Naive thymus-derived CD8-positive, alpha-beta T cell (primary cell): ENCODE measurements at places on chromosomes 5 and 9.

DNA sequence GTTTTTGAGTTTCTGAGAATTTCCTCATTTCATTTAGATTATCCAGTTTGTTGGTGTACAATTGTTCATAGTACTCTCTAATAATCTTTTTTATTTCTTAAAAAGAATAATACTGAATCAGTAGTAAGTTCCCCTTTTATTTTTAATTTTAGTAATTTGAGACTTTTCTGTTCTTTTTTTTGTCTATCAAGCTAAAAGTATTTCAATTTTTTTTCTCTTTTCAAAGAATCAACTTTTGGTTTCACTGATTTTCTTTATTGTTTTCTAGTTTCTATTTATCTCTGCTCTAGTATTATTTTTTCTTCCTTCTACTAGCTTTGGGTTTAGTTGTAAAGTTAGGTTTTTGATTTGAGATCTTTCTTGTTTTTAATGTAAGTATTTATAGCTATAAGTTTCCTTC, 60.6 kb upstream of the ARL15 start:
- DNase-seq: no peak

- DNase-seq: no peak
Measured at GRCh38 chr5:61669531-61669930, 337.5 kb downstream of the ZSWIM6 start.

DNA sequence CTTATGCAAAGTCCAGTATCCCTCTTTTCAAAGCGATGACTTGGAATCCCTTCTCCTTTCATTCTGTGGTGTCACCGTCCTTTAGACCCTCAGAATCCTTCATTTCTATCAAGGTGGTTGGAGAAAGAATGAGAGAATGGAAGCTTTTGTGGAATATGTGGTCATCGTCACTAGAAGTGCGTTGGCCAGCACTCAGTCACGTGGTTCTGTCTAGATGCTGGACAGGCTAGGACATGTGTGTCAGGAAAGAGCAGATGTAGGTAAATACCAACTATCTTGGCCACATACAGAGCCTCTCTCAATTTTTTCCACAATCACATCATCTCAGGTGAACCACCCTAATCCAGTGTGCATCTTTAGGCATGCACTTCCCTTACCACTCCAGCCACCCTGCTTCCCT, 206.0 kb downstream of the ARRDC3 start:
- DNase-seq: no peak

DNA sequence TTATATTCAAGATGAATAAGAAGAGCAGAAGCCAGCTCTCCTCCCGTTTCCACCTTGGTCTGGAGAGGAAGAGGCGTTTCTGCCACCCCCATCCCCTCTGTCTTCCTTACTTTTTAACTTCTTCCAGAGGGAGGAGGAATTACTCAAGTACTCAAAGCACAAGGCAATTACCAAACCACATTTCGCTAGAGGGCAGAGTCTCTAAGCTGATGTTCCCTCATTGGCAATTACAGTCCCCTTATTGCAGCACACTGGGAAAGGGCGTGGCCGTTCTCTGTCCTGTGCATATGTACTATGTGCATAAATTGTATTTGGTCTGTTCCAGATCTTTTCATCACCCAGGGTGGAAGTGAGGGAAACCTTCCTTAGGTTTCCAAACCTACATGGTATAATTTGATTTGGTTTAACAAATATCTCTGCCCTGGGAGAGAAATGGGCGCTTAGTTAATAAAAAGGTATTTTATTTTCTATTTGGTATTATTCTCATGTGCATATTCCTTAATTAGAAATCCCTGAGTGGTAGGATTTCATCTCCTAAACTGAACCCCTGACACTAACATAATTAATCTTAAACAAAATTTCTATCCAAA, 29.8 kb upstream of the ALDOB start:
- DNase-seq: no peak

GRCh38 chr5:3778000-3778550, 182.4 kb downstream of the IRX1 start:
- no peak for DNase-seq

DNA sequence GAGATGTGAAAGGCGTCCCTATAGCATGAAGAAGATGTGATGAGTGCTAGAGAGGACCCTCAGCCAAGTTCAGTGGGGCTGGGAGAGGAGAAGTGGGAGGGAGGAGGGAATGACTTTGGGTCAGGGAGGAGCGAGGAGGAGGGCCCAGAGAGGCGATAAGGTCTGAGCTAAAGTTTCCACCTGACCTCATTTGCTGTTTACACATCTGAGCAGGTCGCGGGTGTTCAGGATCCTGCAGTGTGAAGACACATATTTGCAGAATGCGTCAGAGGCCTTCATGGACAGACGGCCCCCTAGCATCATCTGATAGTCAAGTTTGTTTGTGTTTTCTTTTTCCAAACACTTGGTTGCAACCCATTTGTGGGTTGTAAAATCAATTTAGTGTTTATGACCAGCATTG, 18.9 kb upstream of the IGFBPL1 start:
- no peak for DNase-seq

- no peak for DNase-seq
Measured at GRCh38 chr5:73213566-73213998, 40.6 kb downstream of the TMEM174 start.

DNA sequence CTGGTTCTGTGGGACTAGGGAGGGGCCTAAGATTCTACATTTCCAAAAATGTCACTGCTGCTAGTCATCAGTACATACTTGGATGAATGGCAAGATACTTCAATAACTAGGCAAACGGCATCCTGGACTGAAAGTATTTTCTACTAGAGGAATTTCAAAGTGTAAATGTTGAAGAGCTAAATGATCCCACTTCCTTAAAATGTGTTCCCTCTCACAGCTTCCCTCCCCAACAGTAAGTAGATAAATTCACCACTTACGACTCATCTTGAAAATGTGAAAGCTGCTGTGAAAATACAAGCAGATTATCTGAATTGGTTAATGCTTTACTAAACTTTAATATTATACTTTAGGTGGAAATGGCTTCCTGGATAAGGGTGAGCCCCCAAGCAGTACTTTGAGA, 1571.5 kb upstream of the WWC1 start:
- DNase-seq: no peak

DNA sequence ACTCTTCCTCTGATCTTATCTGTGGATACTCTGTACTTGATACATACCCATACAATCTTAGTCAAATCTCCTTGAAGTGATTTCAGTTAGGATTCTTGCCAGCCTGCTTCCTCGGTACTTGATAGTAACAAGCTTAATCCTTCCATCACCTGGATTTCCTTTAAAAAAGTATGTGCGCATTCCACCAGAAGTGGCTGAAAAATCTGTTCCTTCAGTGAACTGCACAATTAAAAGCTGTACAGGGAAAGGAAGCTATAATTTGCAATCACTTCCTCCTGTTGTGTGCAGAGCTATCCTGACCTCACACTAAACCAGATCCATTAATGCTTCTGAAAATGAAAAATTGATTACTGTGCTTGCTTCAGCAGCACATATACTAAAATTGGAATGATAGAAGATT, 47.3 kb downstream of the PWWP2A start:
- no peak for DNase-seq

DNA sequence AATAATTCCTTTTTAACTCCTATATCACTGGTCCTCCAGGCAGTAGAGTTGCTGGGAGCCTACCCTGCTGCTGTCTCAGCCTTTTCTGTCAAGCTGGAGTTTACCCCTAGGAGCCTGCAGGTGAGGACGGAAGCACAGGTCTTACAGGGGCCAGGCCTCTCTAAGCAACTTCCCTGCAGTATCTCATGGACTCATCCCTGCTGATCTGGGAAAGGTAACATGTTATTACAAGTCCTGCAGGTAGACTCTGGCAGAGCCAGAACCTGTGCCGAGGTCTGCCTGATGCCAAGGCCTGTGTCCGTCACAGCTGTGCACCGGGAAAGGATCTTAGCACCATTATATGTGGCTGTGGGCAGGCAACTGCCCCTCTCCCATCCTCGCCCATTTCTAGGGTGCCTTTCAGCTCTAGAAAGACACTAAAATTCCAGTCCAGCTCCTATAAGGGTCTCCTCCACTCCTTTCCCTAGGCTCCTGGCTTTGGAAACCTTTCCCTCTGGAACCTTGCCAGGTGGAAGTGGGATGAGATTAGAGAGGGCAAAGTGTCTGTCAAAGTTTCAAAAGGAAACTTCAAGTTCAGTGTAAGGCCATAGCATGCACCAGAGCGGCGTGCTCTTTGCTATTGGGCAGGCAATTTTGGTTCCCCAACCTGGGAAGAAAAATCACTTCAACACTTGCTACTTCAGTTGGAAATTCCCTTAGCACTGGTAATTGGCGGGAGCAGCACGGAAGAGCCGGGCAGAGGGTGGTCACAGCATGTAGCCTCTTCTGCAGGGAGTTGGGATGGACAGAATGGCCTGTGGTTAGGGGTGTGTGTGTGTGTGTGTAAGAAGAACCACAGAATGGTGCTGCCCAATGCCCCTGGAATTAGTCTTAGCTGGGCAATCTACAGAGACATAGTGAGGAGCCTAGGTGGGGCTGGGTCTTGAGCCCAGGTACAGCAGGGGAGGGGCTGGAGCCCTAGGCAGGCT, 17.5 kb downstream of the TMEM171 start:
- no peak for DNase-seq

GRCh38 chr9:114207034-114207810, 51.9 kb downstream of the COL27A1 start:
- no peak for DNase-seq

DNA sequence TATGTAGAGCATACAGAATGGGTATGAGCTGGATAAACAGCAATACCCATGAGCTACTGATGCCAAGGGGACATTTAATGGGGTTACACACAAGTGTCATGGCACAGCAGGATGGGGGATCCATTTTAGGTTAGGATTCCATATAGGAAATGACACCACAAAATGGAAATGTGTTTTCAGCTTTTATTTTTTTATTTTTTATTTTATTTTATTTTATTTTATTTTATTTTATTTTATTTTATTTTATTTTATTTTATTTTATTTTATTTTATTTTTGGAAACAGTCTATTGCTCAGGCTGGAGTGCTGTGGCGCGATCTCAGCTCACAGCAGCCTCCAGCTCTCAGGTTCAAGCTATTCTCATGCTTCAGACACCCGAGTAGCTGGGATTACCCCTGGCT, 11.6 kb downstream of the ZNF474 start:
- no peak for DNase-seq

GRCh38 chr9:93198838-93199625, 15.1 kb downstream of the WNK2 start:
- no peak for DNase-seq

DNA sequence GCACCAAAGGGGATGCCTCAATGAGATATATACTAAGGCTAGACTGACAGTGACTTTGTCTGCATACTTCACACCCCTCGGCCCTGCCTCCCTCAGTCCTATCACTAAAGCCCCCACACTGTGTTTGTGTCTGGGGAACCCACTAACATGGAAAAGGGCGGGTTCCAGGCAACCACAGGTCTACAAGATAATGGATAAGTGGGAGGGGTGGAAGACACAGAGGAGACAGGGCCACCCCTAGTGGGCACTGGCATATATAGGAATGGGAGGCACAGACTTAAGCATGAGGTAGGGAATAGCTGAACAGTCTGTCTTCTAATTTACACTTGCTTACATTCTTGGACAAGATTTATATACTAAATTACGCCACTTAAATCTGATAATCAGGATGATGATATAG, 74.0 kb downstream of the SLIT3 start:
- DNase-seq: no peak

- DNase-seq: no peak
Measured at GRCh38 chr9:21800931-21801682, 1.3 kb upstream of the MTAP start.

GRCh38 chr9:76216161-76216649, 178.0 kb downstream of the RFK start:
- DNase-seq: no peak

- DNase-seq: no peak
Measured at GRCh38 chr9:120659209-120659608, 55.1 kb downstream of the MEGF9 start.

GRCh38 chr5:8184455-8185063, 315.6 kb downstream of the MTRR start:
- DNase-seq: no peak

GRCh38 chr5:61339764-61340163, 7.7 kb downstream of the ZSWIM6 start:
- no peak for DNase-seq

- DNase-seq: no peak
Measured at GRCh38 chr5:147482706-147483180, 27.1 kb downstream of the DPYSL3 start.

- DNase-seq: no peak
Measured at GRCh38 chr9:95947118-95947517, 71.6 kb downstream of the ERCC6L2 start.

- no peak for DNase-seq
Measured at GRCh38 chr5:115100319-115100955, 69.3 kb downstream of the TRIM36 start.

DNA sequence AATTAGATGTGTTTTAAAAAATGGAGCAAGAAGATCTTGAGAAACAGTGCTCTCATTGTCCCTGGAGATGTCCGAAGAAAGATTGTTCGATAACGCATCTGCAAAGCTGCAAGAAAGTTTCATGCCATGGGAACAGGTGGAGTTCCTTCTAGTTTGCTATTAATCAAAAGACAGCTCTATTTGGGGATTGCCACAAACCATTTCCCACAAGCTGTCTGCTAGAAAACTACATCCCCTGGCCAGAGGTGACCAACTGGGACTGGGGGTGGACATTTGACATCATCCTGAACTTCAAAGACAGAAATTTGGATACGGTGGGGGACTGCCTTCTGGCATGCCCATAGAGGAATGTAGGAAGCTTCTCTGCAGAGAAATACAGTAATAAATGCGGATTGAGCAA, 50.8 kb upstream of the OSMR start:
- no peak for DNase-seq

- no peak for DNase-seq
Measured at GRCh38 chr5:34491251-34491620, 164.9 kb upstream of the RAI14 start.

GRCh38 chr5:116521173-116521872, 53.3 kb downstream of the SEMA6A start:
- no peak for DNase-seq

GRCh38 chr9:33263131-33264002, 1.1 kb downstream of the BAG1 start:
- no peak for DNase-seq

DNA sequence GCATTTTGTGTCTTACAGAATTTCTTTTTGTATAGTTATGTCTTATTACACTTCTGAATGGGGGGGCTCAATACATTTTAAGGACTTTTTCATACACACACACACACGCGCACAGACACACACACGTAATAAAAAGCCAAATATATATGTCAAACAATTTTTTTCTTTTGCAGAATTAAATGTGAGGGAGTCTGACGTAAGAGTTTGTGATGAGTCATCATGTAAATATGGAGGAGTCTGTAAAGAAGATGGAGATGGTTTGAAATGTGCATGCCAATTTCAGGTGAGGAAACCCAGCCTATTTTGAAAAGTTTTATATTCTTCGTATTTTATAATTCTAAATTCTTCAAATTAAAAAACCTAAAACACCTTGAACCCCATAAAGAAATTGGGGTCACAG, 25.6 kb downstream of the TMEFF1 start:
- no peak for DNase-seq

- no peak for DNase-seq
Measured at GRCh38 chr9:127626752-127627493, 14.8 kb downstream of the STXBP1 start.

DNA sequence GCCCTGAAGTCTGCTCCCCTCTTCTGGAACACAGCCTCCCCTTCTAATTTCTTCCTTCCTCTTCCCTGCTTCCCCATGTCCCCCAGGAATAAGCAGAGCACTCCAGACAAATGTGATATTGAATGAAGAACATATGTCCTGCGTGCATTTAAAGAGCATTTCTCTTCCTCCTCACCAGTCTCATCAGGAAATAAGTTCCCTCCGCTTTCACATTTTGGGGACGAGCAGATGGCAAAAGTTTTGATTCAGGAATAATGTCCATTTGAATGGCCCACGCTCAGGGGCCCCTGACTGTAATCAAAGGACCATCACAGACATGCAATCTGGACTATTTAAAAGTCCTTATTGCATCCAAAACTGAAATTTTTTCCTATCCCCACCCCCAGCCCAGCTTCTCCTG, 316.1 kb downstream of the CDK5RAP2 start:
- DNase-seq: no peak
